Inflammatory macrophage (primary cell): ENCODE measurements at places on chromosomes 7 and 10.

DNA sequence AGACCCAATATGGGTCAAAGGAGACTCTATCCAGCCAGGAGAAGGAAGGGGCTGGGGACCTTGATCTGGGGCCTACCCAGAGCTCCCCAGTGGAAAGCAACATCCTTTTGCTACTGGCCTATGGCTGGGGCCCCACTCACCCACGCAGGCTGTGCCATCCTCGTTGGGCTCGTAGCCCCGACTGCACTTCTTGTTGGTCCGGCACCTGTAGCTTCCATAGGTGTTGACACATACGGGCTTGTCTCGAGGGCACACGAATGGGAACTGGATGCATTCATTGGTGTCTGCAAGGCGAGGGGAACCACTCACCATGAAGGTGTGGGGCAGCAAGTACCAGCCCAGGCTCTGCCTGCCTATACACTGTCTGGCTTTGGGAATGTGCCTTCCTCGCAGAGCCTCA, 30.5 kb downstream of the GOLGA7B start:
- DNase-seq = no peak

GRCh38 chr7:37916017-37916672, 472 bp downstream of the SFRP4 start:
- DNase-seq = no peak

DNA sequence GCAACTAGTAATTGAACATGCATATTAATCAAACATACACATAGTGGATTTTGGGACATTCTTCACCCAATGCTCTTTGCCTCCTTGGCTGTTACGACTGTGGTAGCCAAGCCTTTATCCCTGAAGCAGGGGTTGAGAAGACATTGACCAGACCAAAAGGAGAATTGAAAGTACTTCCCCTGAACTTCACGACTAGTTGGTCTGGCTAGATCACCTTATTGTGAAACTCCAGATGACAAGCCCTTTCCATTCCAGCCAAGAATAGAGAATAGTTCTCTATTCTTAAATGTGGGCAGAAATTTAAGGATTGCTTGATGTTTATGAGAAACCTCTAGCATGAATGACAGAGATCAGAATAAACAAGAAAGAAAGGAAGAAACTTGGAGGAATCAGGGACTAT, 97.0 kb downstream of the LRMDA start:
- DNase-seq = peak; percentile 91

- DNase-seq = peak; percentile 18
Observed at GRCh38 chr10:88791924-88792323, 10.6 kb upstream of the LIPM start.

DNA sequence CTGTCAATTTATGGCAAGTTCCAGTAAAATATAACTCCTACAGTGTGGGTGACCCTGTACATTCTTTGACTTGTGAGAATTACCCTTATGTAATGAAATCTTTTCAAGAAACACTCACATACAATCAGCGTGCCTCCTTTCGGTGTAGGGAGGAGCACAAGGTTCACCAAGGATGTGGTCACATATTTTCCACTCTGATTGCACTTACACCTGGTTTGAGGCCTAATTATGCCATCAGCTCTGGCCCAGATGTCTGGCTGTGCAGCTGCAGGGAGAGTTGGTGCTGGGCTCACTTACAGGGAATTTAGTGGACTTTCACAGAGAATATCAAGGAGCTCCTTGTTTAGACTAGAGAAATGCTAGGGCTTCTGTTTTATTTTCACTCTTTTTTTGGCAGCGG, 146.0 kb upstream of the STEAP4 start:
- no peak for DNase-seq

DNA sequence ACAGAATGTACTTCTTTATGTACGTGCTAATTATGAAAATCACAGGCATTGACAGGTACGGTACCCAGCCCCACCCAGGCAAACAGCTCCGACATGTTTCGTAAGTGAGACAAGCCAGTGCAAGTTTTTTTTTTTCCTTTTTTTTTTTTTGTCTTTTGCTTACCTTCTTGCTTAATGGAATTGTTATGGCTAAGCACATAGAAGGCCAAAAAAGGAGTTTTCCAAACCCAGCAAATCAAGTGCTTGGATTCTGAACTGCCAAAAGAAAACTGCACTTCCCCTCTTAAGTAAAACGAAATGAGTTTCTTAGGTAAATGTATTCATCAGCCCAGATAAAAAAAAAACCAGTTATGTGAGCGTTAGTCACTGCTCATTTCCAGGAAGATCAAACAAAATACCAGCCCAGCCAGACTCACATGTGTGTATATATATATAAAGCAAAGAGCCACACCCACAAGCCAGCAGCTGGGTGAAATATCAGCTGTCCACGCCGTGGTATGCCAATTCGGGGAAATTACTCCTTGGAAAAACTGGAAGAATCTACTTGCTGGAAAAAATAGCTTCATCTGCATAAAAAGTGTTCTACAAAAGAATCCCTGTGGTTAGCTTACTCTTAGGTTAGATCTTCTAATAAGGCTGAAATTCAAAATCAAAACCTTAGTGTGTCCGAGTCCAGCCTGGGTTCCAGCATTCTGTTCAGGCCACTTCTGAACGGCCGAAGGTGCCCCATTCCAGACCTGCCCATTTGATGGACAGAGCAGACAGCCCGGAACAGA, 8.0 kb downstream of the KLF6 start:
- peak; percentile 80 for DNase-seq

GRCh38 chr10:118957443-118957825, 72.1 kb upstream of the NANOS1 start:
- DNase-seq = no peak

DNA sequence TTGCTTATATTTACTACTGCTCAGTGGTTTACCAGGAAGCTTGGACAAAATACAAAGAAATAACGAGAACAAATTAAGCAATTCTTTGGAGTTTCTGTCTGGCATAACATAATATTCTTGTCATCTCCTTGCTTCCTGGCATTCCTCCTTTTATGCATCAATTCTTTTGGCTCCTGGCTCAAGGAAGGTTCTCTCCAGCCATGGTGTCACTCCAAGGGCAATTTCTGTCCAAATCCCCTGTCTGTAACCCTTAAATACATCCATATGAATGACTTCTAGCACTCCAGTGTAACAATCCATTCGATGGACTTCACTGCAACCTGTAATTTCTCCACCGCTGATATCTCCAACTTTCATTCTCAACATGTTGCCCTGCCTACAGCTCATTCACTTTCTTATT, 617.7 kb upstream of the ANKRD30A start:
- DNase-seq = no peak

DNA sequence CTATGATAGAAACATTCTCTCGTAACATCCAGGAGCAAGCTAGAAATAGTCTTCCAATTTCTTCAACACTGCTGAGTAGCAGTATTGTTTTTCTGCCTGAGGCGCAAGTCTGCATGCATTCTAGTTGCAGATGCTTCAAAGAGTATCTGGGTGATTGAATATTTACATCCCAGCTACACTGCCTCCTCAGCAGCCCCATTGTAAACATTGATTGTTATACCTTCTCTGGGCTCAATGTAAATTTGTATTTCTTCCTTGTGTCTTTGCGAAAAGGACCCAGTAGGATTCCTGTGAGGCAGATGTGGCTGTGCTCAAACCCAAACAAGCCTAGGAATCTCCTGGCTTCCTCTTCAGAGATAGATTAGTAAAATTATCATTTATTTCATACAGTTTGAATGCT, 320.7 kb downstream of the CDC14C start:
- DNase-seq = no peak

DNA sequence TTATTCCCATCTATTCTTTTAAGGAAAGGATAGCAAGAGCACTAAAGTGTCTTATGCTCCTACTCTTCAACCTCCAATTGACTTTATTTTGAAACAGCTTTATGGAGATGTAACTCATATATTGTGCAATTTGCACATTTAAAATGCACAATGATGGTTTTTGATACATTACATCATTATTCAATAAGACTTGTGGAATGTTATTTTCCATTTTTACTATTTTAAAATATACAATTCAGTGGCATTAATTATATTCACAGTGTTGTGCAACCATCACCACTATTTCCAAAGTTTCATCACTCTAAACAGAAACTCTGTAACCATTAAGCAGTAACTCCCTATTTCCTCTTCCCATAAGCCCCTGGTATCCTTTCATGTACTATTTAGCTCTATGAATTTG, 489.8 kb downstream of the NEBL start:
- no peak for DNase-seq

DNA sequence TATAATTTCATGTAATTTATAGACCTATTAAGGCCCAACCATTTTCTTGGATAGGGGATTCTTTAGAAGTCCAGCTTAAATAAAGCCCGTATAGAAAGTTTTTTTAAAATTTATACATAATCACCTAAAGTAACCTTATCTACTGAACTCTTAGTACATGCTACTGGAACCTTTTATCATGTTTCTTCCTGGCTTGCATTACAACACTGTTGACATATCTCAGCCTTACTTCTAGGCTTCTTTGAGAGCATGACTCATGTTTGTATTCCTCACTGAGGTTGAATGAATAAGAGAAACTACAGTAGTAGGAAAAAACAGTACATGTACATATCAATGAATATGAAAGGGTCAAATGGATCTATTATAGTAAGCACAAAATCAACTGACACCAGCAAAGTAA, 8.2 kb upstream of the MAGI2 start:
- DNase-seq = no peak

DNA sequence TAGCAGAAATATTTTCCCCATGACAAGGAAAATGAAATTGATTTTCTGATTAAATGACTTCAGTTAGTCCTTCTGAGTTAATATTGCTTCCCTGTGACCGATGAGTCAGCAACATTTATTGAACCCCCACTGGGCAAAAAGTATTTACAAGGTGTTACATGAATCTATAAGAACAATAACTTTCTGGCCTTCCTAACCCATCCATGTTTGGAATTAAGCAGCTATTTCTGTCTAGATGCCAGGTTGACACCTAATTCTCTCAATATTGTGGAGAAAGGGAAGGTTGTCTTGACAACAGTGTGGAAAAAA, 112.9 kb upstream of the JAZF1 start:
- no peak for DNase-seq

- peak; percentile 33 for DNase-seq
Observed at GRCh38 chr10:125102246-125102645, 58.1 kb downstream of the CTBP2 start.

- peak; percentile 19 for DNase-seq
Observed at GRCh38 chr7:152859781-152860191, 100.2 kb downstream of the ACTR3B start.

DNA sequence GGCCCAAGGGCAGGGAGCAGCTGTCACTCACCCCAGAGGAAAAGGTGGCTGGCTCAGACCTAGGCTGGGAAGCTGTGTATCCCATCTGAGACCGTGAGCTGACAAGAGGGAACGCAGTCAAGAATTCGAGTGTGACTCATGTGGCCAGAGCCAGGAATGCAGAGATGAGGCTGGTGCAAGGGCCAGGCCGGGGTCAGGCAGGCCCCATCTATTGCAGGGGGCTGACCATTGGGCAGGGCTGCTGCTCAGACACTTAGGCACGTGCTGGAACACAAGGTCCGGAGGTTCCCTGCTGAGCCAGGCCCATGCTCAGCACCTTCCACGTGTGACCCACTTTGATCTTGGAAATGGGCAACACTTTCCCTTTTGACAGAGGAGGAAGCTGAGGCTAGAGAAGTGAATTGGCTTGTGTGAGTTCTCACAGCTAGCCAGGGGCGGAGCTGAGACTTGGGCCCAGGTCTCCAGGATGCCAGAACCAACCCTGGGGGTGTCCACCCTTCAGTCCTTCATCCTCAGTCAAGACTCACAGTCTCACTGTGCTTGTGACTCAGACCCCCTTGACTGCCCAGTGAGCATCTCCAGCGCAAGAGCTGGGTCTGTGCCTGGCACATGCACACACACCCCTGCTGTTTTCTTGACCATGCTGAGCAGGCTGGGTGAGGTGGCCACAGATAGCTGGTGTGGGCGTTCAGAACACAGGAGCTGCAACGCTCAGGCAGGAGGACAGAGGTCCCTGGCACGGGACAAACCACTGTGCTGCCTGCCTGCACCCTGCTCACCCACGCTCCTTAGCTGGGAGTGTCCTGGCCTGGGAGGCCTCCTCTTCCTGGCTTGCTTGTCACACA, 47.6 kb upstream of the PPIF start:
- peak; percentile 54 for DNase-seq

GRCh38 chr10:58775960-58776567, 263.4 kb downstream of the BICC1 start:
- DNase-seq = no peak

- DNase-seq = peak; percentile 76
Observed at GRCh38 chr10:103685880-103686669, 169.3 kb downstream of the SH3PXD2A start.

- no peak for DNase-seq
Observed at GRCh38 chr10:33559105-33559504, 224.6 kb upstream of the NRP1 start.

DNA sequence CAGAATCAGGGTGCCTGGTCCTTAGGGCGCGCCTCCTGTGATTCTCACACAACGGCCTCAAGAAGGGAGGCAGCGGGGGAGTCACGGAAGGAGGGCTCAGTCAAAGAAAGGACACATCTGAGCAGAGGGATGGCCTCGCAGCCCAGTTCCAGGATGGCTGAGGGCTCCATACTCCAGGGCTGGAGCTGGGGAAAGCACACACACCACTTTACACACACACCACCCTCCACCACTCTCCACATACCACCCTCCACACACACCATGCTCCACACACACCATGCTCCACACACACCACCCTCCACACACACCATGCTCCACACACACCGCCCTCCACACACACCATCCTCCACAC, 22.2 kb downstream of the PRKAG2 start:
- DNase-seq = no peak

DNA sequence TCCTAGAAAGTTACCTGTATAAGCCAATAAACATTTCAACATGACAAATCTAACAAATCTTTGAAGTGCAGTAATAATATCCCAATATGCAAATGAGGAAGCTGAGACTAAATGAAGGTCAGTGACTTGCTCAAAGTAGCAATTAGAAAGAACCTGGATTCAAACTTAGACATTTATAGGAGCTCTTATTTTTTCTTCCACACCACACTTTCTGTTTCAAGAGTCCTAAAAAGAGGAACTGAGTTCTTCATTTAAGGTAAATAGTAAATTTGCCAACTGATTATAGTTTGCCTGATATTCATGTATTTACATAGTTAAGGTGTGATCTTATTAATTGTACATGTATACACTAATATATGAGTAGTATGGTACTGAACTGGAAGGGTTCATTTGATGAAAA, 44.0 kb downstream of the KLHDC10 start:
- no peak for DNase-seq

DNA sequence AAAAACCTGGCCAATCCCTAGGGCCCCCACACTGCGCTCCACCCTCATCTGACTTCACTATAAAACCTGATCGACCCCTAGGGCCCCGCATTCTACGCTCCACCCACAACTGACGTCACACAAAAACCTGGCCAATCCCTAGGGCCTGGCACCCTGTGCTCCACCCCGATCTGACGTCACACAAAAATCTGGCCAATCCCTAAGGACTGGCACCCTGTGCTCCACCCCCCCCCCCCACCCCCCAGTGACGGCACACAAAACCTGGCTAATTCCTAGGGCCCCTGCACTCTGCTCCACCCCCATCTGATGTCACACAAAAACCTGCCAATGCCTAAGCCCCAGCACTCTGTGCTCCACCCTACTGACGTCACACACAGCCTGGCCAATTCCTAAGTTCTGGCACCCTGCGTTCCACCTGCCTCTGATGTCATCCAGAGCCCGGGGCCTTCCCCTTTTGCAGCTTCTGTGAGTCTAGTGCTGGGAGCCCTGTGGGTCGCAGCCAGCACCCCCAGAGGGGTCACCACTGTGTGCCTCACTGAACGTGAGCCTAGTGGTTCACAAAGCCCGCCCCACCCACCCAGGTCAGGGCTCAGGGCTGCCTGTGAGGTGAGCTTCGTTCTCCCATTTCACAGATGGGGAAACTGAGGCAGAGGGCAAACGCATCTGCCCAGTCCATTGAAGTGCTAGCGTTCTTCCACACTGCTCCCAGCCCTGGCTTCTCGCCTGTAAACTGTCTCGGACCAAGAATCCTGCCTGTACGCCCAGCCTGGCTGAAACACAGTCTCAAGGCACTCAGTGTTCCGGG, 40.6 kb downstream of the MICALL2 start:
- no peak for DNase-seq
